Effector memory CD4-positive, alpha-beta T cell (primary cell): ENCODE measurements at places on chromosomes 4 and X.

DNA sequence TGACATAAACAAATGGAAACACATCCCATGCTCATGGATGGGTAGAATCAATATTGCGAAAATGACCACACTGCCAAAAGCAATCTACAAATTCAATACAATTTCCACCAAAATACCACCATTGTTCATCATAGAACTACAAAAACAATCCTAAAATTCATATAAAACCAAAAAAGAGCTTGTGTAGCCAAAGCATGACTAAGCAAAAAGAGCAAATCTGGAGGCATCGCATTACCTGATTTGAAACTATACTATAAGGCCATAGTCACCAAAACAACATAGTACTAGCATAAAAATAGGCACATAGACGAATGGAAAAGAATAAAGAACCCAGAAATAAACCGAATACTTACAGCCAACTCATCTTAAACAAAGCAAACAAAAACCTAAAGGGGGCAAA, 342.8 kb upstream of the AGA start:
- DNase-seq: no peak

DNA sequence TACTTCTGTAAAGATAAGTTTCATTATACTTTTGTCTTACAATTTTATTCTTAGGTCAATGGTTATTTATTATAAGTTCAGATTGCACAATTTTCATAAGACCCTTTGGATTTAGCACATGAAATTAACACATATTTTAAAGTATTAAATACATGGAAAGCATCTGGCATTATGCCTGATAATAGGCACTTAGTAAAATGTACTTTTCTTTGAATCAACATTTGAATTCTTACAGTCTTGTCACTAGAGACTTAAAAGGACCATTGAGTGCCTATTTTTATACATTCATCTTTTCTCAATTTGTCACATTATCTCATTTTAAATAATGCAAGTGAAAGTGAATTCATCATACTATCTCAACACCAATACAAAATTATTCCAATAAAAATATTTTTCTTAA, 23.0 kb downstream of the NIPAL1 start:
- no peak for DNase-seq

GRCh38 chrX:139224953-139225665, 305.4 kb upstream of the F9 start:
- DNase-seq: no peak

- DNase-seq: no peak
These were observed 50.6 kb upstream of the RAPGEF2 start for GRCh38 chr4:159052315-159052714.

DNA sequence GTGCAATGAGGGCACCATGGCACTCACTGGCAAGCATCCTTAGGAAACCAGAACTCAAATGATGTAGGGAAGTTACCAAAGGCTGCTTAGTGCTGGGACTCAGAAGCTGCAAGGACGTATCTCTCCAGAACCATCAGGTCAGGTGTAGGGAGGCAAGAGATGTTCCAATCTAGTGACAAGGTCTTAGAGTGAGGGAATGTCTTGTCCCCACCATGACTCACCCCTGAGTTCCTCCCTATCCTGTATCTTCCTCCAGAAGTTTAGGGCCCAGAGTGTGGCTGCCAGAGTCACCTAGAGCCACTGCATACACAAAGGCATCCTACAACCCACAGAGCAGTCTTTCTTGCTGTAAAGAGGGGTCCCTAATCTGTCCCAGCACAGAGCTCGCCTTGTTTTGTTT, 14.1 kb upstream of the IRAK1 start:
- DNase-seq: no peak

DNA sequence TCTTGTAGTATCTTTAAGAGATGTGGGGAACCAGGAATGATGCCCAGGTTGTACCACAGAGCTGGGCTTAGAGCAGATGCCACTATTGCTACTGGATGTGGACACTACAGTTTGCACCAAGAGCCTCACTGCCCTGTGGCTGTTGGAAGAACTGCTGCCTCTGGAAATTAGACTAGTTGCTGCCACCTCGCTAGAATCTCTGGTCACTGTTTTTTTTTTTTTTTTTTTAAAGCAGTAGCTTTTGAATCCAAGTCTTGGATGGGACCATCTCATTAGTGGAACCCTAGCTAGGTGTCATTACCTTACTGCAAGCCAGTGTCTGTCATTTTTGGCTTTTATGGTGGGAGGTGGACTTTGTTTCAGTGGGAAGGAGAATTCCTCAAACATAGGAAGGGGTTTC, 105.5 kb downstream of the ARHGAP10 start:
- no peak for DNase-seq

- DNase-seq: no peak
These were observed 94.5 kb downstream of the CASK start for GRCh38 chrX:41828826-41829225.

- DNase-seq: no peak
These were observed 49.4 kb upstream of the GUCY1A1 start for GRCh38 chr4:155617296-155617695.

DNA sequence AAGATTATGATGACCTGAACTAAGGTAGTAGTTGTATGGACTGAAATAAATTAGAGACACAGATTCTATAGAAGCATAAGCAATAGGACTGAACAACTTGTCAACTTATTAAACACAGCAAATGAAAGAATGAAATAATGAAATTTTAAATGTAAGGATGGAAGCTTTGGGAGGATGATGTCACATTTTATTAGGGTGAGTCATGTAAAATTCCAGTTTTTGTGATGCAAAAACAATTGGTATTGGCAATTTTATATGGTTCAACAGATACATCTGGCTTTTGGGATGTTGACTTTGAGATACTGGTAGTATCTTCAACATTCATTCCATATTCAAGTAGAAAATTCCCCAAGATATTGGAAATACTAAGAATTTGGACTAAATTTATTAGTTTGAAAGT, 72.7 kb upstream of the IL15 start:
- no peak for DNase-seq

DNA sequence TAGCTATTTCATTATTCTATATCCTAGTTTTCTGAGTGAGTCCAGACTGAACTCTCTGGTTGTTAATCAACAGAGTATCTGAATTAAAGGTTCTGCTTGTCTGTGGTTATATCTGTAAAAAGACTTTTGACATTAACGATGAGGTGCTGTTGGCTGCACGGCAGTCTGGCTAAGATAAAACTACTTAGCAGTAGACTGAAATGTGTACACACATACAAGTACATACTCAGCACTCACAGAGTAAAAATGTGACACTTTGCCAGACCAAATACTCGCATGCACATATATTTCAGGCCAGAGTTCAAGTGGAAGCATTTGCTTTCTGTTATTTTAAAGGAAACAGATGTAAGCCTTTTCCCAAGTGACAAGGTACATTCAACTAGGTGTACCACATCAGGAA, 80.5 kb downstream of the PRDM5 start:
- no peak for DNase-seq

- no peak for DNase-seq
These were observed 48.2 kb upstream of the KLF3 start for GRCh38 chr4:38615847-38616246.

- no peak for DNase-seq
These were observed 36.3 kb downstream of the ING2 start for GRCh38 chr4:183541010-183541751.

- DNase-seq: no peak
These were observed 7.1 kb downstream of the CLOCK start for GRCh38 chr4:55539658-55540057.

GRCh38 chr4:105061136-105061696, 85.5 kb upstream of the TET2 start:
- DNase-seq: no peak

- DNase-seq: no peak
These were observed 80.7 kb upstream of the PSAPL1 start for GRCh38 chr4:7515390-7515902.

DNA sequence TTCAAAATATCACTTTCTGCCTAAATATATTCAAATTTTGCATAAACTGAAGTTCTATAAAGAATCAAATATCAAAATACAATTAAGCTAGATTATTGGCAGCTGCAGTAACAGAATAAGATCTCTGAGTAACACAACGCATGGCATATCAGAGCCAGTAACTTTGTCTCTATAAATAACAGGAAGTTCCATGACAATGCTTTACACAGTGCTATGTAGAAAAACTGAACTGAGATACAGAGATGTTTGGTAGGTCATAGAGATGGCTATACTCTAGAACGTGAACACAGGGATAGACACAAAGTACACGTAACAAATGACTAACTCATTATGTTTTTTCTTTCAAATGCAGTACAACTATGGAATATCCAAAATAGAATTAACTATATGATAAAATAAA, 18.2 kb downstream of the UBE2D3 start:
- no peak for DNase-seq

- no peak for DNase-seq
These were observed 46.4 kb downstream of the FAM53A start for GRCh38 chr4:1637580-1638271.

GRCh38 chrX:51336584-51336983, 4.0 kb downstream of the NUDT10 start:
- DNase-seq: no peak

GRCh38 chr4:80446664-80447063, 111.1 kb downstream of the CFAP299 start:
- no peak for DNase-seq
